ENCODE measurements at places on chromosomes 3 and 15.
A peak's percentile ranks its signal among the peaks of the same experiment; 100 is the strongest.

DNA sequence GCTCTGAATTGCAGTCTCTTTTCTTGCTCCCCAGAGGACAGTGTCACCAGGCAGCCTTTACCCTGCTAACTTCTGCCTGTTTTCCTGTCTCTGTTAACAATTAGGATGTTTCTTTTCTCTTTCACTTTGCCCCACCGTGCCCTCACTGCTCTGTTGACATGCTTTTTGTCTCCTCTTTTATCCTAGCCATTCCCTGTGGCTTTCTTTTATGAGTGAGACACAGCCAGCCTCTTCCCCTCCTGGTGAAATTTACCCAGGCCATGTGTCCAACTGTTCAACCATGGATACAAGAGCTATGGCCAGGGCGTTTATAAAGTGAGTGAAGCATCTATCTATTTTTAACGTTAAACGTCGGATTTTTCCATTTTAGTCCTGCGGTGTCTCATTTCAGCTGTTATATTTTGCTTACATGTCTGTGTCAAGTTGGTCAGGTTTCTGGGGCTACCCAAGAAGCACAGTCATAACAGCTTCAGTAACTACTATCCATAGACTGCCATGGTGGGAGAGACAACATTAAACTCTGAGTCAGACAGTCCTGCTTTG, 443.2 kb upstream of the AZI2 start:
- DNase-seq, result no peak

GRCh38 chr15:47157827-47158226, 559.5 kb upstream of the SEMA6D start:
- DNase-seq, result no peak

- no peak for DNase-seq
Measured at GRCh38 chr15:31271224-31271635, 55.4 kb upstream of the KLF13 start.

- DNase-seq, result no peak
Measured at GRCh38 chr3:100045696-100046095, 68.6 kb downstream of the FILIP1L start.

DNA sequence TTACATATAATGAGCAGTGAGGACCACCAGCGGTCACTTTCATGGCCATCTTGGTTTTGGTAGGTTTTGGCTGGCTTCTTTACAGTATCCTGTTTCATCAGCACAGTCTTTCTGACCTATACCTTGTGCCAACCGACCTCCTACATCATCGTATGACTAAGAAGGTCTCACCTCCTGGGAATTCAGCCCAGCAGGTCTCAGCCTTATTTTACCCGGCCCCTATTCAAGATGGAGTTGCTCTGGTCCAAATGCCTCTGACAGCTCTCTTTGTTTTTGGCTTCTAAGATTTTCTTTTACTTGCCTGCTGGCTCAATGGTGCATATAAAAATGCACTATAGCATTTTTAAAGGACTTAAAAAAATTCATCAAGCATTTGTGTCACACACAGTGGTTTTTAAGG, 3.2 kb upstream of the MME start:
- no peak for DNase-seq

DNA sequence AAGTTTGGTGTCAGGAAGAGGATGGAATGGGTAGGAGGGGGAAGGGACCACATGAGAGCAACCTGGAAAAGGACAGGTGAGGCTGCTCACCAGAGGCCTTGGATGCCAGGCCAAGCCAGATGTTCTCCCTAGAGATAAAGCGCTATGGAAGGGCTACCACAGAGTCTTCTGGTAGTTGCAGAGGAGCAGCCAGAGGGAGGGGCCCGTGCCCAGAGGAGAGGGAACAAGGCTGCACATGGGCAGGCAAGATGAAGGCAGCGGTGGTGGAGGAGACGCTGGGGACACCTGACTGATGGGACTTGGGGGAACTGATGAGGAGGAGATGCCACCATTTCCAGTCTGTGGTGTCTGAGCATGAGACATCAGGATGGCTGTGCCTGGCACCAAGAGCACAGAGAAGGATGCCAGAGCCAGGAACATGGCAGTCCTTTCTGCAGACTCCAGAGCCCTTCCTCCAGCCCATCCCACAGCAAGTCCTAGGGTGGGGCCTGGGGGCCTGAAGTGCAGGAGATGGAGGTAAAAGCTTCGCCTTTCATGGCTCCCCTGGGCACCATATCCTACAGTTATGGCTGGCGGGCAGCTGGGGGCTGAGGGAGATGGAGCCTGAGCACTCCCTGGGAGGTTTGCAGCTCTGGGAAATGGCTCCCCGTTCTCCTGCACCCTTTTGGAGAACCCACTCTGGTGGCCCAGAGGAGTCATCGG, 103.0 kb downstream of the ETFA start:
- no peak for DNase-seq

DNA sequence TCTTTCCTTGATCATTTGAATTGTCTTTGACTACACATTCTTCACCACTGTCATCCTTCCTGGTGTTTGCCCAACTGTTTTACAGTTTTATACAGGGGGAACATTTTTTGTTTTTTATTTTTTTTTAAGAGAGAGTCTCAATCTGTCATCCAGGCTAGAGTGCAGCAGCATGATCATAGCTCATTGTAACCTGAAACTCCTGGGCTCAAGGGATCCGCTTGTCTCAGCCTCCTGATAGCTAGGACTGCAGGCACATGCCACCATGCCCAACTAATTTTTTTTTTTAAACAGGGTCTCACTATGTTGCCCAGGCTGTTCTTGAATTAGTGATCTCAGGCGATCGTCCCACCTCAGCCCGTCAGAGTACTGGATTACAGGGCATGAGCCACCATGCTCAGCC, 222.6 kb downstream of the BBX start:
- no peak for DNase-seq

- DNase-seq, result no peak
Measured at GRCh38 chr3:26015752-26016151, 225.9 kb downstream of the OXSM start.

GRCh38 chr15:65110676-65111292, 4.2 kb downstream of the UBAP1L start:
- DNase-seq, result no peak

DNA sequence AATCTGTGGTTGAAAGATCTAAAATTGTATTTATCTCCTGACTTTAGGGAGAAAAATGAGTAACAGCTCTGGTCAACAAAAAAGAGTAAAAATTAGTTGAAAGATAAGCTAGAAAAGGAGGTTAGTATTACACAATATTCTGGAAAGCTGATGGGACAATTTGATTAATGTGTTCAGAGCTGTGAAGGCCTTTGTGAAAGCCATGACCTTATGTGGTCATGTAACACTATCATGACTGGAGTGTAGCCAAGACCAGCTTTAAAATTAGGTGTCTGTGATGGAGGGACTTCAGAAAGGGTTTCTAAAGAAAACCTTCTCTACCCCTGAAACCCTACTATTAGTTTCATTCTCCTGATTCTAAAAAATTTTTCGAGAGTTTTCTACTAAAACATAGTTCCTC, 127.2 kb downstream of the NFKBIZ start:
- DNase-seq, result no peak

DNA sequence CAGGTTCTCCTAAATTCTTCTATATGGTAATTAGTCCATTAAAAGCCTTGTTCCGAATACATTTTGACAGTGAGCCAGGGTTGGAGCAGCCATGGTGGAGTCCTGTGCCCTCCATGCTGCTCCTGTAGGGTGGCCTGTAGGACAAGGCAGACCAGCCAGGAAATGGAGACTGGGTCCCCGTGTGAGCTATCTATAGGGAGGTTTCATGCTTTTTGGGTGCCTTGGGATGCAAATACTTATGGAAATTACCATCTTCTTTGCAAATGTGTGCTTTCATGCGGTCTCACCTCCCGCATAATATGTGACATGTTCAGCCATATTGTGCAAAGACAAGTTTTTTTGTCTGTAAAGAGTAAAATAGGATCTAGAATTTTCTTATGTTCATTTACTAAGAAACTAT, 58.0 kb upstream of the FURIN start:
- no peak for DNase-seq

- DNase-seq, result peak; percentile 29
Measured at GRCh38 chr3:122497425-122497824, 17.3 kb downstream of the KPNA1 start.

- DNase-seq, result no peak
Measured at GRCh38 chr3:5021116-5022092, 42.2 kb downstream of the BHLHE40 start.

DNA sequence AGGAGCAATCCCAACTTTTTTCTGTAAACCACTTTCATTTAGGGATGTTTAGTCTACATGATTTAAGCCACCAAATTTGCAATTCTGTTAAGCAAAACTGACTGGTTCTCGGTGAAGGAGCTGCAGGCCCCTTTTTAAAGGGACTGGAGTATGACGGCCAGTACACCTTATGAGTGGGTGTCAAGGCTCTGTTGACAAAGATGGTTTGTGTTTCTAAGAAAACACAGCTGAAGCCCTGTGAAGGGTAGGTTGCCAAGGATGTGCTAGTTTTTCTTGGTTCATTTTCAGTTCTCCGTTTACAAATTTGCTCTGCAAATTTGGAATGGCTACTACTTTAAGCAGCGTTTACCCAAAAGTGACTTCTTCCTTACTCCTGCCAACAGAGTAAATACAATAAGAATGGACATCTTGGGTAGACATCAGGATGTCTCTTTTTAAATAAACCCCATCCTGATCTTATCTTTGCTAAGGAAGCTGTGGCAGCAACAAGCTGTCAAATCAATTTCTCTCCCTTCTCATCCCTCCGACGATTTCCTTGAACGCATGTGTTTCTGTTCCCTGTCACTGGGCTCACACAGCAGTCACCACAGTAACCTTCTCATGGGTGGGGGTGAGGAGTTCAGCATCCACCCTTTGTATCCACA, 58.2 kb upstream of the CMTM8 start:
- no peak for DNase-seq

DNA sequence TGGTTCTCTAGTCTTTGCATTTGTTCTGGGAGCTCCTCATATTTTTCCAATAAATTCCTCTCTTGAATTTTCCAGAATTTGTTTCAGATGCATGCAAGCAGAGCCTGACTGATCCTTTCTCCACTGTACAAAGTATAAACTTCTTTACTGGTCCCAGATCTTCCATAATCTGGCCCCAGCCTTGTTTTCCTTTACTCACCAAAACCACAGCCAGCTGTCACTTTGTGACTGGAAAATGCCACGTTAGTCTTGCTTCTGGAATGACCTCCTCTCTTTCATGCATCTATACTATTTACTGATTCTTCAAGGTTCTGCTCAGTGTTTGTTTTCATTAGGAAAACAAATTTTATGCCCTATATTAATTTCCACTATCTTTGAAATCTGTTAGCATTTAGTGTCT, 60.4 kb upstream of the SPPL2A start:
- DNase-seq, result no peak

DNA sequence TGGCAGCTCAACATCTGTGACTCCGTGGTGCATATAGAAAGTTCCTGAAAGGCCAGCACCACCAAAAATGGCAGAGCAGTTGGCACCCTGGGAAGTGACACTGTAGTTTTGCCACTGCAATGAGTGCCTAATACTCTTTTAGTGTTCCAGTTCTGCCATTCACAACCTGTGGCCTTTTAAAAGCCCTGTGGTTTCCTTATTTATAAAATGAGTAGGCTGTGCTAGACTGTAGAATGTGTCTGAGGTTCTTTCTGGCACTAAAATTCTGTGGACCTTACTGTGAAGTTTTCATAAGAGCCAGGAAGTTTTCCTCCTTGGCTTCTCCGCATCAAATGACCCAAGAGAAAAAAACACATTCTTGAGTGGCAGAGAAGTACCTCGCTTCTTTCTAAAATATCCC, 74.1 kb downstream of the MME start:
- no peak for DNase-seq

DNA sequence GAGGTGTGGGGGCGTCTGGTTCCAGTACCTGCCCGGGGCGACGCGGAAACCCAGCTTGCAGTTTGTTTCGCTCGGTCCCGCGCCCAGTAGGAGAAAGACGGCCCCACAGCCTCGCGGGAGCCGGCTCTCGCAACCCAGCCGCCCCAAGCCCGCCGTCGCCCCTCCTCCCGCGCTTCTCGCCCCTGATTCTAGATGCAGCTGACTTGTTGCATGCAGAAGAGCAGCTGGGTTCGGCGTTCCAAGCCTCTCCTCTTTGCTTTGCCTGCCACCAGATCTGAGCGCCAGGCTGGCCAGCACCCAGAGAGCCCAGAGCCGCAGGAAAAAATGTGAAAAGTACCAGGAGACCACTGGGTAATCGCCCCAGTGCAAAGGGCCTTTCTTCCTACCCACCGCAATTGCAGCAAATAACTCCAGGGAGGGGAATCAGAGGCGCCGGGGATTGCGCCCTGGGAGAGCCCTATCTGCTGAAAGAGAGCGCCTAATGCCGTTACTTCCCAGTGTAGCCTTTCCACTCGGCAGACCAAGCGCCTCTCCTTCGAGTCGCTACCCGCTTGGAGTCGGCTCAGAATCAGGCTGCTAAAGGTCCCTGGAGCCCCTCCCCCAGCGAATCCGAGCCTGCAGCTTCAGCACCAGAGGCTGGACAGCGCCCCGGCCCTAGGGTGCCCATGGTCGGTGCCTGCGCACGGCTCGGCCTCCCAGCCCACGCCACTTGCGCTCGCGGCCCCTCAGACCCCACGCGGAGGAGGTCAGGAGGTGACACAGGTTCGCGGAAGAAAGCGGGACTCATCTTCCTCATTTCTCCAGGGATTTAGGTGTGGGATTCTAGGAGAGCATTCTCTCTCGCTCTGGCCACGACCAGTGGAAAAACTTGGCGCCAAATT, 15.7 kb upstream of the AEN start:
- DNase-seq, result no peak

GRCh38 chr3:44237161-44237560, 4.5 kb upstream of the TOPAZ1 start:
- no peak for DNase-seq

DNA sequence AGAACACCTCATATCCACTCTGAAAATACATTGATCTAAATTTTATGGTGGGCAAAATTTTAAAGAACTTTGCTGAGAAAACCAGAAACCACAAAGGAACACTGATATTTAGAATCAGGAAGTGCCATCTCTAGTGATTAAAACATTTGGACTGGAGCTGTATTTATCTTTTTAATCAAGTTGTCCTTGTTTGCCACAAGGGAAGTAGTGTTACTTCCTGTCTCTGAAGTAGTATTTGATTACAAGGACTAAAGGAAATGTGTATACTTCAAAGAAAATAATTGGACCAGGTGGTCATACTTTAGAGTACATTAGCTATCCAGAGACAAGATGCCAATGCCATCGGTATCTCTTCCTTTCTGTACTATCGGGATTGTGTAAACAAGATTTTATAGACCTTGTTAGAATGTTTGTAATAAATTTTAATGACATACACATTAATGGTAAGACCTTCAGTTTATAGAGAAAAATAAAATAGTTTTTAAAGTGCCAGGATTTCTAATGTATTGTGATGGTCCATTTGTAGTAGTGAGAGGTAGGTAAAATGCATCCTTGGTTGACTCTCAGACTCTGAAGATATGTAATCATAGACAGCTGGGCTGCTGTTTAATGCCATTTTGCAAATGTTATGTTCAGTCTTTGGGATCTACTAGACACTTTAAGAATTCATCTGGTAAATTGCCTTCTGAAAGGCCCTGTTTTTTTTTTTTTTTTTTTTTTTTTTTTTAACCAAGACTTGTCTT, 131.9 kb downstream of the B3GALNT1 start:
- no peak for DNase-seq

- no peak for DNase-seq
Measured at GRCh38 chr15:78177447-78177873, 28.3 kb downstream of the IDH3A start.

Measured in CD4-positive, alpha-beta T cell treated with Interleukin-15 for 1 hour (primary cell).